ENCODE measurements at places on chromosomes 12 and 14. TPM values are rescaled to one million over a fixed set of nuclear protein-coding genes. Genes with fewer than 3 reads are reported as not detected.

DNA sequence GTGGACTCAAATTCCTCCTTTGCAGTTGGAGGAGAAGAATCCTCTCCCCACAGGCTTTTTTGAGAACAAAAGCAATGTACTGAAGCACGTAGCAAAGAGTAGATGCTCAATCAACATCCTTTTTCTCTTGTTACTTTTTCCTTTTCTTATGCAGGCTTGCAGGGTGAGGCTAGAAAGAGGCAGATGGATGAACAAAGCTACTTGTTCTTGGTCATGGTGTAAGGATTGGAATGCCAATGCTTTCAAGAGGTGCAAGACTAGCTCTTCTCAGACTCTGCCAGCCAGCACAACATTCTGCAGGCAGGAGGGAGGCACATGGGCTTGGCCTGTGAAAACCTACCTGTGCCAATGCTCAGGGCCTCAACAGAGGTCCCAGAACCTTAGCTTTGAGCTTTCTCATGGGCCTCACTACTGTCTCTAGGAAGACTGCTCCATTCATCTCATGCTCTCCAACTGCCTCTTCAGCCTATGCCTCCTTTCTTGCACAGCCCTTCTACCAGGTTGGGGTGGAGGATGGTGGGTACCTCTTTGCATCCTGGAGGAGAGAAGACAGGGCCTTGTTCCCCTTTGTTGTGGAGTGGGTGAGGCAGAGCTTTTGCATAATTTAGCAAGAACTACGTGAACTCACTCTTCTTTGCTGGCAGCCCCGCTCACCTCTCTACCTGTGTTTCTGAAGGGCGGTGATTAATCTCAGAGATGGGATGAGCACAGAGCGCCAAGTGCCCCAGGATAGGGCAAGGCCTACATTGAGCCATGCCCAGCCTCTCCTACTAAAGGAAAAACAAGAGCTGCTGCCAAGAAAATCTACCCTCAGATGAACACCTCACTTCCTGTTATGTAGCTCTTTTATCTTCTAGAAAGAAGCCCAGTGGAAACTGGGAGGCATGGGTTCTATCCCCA is 1119.7 kb downstream of the VRK1 start:
- DNase-seq = no peak

GRCh38 chr12:95759039-95759438 is 31.5 kb downstream of the NTN4 start:
- DNase-seq = no peak

DNA sequence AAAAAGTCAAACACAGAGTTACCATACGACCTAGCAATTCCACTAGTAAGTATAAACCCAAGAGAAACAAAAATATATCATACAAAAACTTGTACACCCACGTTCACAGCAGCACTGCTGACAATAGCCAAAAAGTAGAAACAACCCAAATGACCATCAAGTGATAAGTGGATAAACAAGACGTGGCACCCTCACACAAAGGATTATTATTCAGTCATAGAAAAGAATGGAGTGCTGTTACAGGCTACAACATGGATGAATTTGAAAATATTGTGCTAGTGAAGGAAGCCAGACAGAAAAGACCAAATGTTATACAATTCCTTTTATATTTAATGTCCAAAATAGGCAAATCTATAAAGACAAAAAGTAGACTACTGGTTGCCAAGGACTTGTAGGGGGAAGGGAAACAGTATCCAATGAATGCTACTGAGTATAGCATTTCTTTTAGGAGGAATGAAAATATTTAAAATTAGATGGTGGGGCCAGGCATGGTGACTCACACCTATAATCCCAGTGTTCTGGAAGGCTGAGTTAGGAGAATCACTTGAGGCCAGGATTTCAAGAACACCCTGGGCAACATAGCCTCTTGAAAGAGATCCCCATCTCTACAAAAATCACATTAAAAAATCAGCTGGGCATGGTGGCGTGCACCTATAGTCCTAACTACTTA is 41.9 kb downstream of the SPTLC2 start:
- no peak for DNase-seq

DNA sequence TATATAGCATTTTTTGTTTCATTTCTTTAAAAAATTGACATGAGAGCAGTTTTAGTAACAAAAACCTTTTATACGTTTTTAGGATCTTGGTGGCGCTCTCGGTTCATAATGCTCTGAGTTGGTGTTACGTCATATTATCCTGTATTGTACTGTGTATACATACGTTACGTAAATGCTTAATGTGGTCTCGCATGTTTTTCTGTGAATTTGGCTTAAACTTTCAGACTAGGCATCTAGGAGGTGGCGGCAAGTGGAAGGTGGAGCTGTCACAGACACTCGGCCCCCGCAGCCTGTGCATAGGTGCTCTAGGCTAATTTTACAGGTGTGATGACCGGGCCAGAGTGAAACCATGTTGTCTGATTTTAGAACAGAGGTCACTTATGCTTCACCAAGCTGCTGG is 60.0 kb downstream of the PPP2R5C start:
- no peak for DNase-seq

GRCh38 chr12:48302161-48302911 is 48.4 kb downstream of the ZNF641 start:
- no peak for DNase-seq

- DNase-seq = no peak
Measured at GRCh38 chr12:81644503-81644902, 114.6 kb downstream of the PPFIA2 start.

GRCh38 chr12:46958053-46958452 is 121.4 kb upstream of the PCED1B start:
- DNase-seq = no peak

DNA sequence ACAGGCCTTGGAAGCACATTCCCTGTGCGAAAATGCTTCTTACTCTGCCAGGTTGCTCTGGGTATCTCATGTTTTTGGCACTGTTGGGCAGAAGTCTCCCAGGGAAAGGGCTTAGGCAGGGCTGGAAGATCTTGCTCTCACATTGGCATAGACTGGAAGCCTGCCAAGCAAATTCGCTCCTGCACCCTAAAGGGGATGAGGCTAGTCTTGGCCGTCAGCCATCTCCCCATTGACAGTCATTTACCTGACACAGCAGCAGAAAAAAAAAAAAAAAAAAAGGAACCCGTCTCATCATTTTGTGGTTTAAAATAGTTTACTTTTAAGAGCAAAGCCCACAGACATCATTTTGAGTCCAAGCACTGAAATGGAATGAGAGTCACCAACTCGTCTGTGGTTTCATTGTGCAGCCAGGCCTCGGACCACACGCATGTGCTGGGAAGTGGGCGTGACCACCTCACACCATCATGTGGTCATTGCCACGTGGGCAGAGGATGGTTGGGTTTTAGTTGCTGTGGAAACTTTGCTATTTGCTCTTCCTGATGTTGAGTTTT is 84.8 kb downstream of the NRXN3 start:
- DNase-seq = no peak

GRCh38 chr12:53944907-53945847 is 6.5 kb downstream of the HOXC13 start:
- DNase-seq = no peak

- DNase-seq = no peak
Measured at GRCh38 chr14:60510951-60511599, 2.1 kb downstream of the SIX6 start.

- peak; percentile 37 for DNase-seq
Measured at GRCh38 chr14:37594238-37594970, 645 bp downstream of the FOXA1 start.

GRCh38 chr14:61462566-61463193 is 141.3 kb downstream of the PRKCH start:
- no peak for DNase-seq

- no peak for DNase-seq
Measured at GRCh38 chr12:123614531-123614930, 12.6 kb downstream of the DDX55 start.

- no peak for DNase-seq
Measured at GRCh38 chr14:69087061-69087461, 65.9 kb downstream of the DCAF5 start.

DNA sequence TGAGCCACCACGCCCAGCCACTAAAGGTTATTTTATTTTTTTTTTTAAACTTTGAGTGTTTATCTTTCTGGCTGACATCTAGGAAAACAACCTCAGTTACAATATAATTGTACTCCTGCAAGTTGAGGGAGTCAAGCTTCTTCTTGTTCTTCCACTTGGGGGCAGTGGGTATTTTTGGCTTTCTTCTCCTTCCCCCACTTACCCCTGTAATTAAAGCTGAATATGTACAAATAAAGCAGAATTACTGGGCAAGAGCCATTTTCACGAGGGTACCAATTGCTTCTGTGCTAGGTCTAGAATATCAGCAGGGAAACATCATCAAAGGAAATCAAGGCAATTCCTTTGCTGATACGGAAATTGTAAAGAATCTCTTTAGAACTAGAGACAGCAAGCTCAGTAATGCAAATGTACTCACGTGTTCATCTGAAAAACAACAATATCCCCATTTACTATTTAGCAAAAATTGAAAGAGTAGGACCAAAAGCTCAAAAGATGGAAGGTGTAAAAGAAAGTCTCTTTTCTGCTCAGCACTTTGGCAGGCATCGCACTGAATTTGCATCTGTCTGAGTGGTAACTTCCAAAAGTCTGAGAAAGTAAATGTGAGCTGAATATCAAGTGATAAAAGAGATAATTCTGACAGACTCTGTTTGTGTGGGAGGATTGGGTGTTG is 72.8 kb downstream of the TAOK3 start:
- DNase-seq = no peak

- DNase-seq = no peak
Measured at GRCh38 chr14:70792939-70793338, 16.4 kb downstream of the MAP3K9 start.

DNA sequence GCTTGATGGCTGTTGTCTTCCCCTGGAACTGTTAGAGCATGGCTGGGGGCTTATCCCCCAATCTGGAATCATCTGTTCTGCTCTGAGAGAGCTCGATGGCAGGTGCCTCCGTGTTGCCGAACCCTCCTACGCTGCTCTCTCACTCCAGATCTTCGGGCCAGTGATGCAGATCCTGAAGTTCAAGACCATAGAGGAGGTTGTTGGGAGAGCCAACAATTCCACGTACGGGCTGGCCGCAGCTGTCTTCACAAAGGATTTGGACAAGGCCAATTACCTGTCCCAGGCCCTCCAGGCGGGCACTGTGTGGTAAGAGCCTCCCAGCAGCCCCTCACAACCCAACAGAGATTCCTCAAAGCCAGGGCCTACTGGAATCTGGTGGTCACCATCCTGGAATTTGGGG is 33.0 kb downstream of the ALDH2 start:
- no peak for DNase-seq

GRCh38 chr14:73339206-73339605 is 101.9 kb downstream of the PAPLN start:
- no peak for DNase-seq

DNA sequence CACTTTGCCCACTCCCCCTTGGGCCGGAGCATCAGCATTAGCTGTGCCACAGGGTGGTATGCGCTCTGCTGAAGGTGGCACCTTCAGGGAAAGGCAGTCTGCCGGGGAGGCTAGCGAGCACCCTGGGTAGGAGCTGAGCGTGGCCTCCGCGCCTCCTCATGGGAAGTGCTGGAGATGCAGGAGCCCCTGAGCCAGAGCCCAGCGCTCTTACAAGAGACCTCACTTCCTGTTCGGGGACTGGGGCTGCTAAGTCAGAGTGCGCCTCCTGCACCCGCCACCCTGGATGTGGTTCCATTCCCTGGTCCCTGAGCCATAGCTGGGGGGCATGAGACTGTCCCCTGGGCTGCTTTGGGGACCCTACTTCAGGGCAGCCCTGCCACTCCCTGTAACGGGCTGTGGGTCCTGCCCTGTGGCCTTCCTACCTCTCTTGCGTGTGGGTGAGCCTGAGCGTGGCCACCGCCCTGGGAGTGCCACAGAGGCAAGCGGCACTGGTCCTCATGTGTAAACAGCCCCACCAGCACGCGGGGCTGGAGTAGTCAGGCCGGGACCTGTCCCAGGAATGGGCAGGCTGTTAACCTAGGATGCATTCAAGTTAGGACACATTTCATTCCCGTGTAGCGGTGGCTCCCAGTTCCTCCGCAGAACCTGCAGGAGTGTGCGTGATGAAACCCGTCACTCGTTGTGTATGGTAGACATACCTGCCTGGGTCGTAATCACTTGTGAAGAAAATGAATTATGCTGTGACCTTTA is 19.4 kb downstream of the COA8 start:
- DNase-seq = no peak

DNA sequence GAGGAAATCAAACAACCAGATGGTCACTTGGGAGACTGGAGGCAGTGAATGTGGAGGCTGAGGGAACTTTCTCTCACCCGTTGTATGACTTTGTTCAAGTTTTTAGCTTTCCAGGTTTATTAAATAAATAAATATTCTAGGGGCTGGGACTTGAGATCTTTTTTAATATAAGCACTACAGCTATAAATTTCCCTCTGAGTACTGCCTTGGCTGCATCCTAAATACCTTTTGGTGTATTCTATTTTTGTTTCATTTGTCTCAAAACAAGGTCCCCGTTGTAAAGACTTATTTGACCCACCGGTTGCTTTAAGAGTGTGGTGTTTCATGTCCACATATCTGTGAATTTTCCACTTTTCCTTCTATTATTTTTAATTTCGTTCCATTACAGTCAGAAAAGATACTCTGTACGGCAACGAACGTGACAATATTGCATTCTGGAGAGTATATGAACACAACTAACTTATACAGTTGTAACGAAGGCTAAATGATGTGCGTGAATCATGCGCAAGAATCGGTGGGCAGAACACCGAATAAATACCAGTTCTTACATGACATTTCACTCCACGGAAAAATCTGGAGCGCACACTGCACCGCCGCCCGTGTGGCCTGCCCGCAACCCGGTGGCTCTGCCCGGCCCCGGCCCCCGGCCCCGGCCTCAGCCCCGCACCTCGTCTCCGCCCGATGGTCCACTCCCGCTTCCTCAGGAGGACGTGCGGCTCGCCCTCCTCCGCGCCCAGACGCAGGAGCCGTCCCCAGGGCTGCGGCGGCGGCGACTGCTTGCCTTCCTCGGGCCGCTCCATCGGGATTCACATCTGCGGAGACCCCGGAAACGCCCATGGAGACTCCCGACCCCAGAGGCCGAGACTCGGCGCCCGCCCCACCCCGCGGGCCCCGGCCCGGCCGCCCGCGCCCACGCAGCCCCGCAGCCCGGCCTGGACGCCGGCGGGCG is 602 bp downstream of the CHFR start:
- no peak for DNase-seq

The TOMM20L gene
- total RNA-seq = not detected

The INHBC gene
- not detected for total RNA-seq

The NTS gene
- total RNA-seq = 3.7 TPM

The LRRC10 gene
- total RNA-seq = 0.10 TPM

The DBX2 gene
- 0.10 TPM for total RNA-seq

The PCNX4 gene
- total RNA-seq = 64.9 TPM

The GYS2 gene
- total RNA-seq = not detected

The PLA2G1B gene
- not detected for total RNA-seq

The EVL gene
- total RNA-seq = 46.1 TPM

The NPFF gene
- 0.59 TPM for total RNA-seq

The HOXC10 gene
- total RNA-seq = 2.6 TPM

The KLRG1 gene
- 1.6 TPM for total RNA-seq

The UBC gene
- total RNA-seq = 765 TPM

The IFI27L1 gene
- 10.4 TPM for total RNA-seq

The DEPDC4 gene
- total RNA-seq = 1.9 TPM
